Activated T-cell treated with anti-CD3 and anti-CD28 coated beads, Interleukin-2, amount 50 U/mL, for 72 hours (primary cell): ENCODE measurements at places on chromosomes 3 and 15.

GRCh38 chr15:29398907-29399306 lies 129.3 kb upstream of the NSMCE3 start:
- H3K36me3 ChIP-seq: no peaks in the 10 kb centered on the region
- DNase-seq: no peak
- H3K4me3 ChIP-seq: no peak overlapping the region
- H3K27ac ChIP-seq: no peak overlapping the region
- H3K4me1 ChIP-seq: no peaks in the 10 kb centered on the region

DNA sequence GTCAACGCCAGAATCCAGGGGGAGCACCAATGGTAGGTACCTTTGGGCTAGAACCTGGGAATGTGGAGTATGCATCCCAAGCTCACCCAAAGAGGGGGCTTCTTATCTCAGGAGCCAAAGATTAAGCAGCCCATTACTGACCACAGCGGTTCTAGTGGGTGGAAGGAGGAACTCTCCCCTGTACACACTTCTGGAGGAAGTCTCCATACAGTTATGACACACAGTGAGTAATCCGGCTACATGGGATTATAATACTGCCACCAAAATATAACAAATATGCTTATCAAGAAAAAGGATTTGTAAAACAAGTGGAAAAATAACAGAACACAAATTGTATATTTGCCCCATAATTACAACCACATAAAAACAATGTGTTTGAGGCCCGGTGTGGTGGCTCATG lies 8.4 kb downstream of the MYO1E start:
- H3K36me3 ChIP-seq: no peaks in the 10 kb centered on the region
- no peak for DNase-seq
- peaks cover 3% of the 10 kb centered on the region for H3K4me1 ChIP-seq
- H3K27me3 ChIP-seq: peaks cover 20% of the 10 kb centered on the region
- no peak overlapping the region for H3K27ac ChIP-seq

- no peak overlapping the region for H3K4me3 ChIP-seq
- H3K27me3 ChIP-seq: no peaks in the 10 kb centered on the region
- H3K4me1 ChIP-seq: no peaks in the 10 kb centered on the region
Measured at GRCh38 chr3:159620281-159620680, 368.4 kb upstream of the IL12A start.

DNA sequence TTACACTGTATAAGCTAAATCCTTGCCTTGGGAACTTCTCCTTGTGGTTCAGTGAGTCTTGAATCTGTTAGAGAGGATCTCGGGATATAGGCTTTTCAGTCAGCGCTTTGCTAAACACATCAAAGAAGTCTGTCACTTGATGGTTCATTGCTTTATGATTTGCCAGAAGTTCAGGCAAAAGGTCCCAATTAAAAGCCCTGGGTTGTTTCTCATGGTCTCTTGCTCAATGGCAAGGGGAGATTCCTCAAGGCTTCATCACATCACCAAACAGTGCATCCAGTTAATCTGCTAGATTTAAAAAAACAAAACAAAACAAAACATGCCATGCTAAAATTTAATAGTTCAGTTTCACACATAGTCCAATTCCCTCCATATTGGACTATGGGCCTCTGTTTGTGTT lies 114.8 kb downstream of the FILIP1L start:
- H3K4me3 ChIP-seq: no peak overlapping the region
- H3K27ac ChIP-seq: no peak overlapping the region
- DNase-seq: no peak
- H3K4me1 ChIP-seq: peaks cover 17% of the 10 kb centered on the region
- no peaks in the 10 kb centered on the region for H3K27me3 ChIP-seq
- peaks cover 10% of the 10 kb centered on the region for H3K36me3 ChIP-seq

GRCh38 chr3:155416500-155417118 lies 123.1 kb upstream of the STRIT1 start:
- no peak for DNase-seq
- no peaks in the 10 kb centered on the region for H3K27me3 ChIP-seq
- H3K27ac ChIP-seq: no peak overlapping the region
- no peaks in the 10 kb centered on the region for H3K36me3 ChIP-seq

GRCh38 chr3:177451864-177452830 lies 254.9 kb upstream of the TBL1XR1 start:
- peaks cover 23% of the 10 kb centered on the region for H3K4me1 ChIP-seq
- no peak for DNase-seq

DNA sequence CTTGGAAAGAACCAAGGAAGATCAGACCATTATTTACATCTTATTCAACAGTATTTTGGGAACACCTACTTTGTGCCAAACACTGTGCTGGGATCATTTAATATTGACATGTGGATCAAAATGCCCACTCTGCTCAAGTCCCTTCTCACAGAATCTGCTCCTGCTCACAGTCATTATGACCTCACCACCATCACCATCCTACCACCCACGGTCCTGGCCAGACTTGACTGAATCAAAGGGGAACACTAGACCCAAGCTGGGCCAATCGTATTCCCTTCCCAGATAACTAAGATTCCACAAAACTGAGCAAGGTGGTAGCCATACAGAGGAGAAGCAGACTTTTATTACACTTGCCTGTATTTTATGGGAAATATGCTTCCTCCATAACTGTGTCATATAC lies 3.4 kb upstream of the CEP152 start:
- no peaks in the 10 kb centered on the region for H3K27me3 ChIP-seq
- DNase-seq: no peak
- H3K4me1 ChIP-seq: peaks cover 24% of the 10 kb centered on the region

DNA sequence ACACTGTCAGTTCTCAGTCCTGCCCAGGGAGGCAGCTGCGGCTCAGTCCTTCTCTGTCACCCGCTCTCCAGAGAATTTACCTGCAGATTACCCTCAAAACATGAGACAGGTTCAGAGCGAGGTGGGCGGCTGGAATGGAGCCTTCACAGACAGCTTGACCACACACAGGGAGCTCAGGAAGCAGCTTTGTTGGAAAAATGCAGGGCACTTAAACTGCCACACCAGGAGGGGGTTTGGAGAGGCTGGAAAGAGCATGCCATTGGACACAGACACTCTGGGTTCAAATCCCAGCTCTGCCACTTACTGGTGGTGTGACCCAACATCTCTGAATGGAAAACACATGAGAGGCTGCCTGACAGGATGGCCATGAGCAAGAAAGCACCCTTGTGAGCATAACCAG lies 290.8 kb upstream of the LRRFIP2 start:
- H3K4me3 ChIP-seq: no peak overlapping the region
- no peak for DNase-seq
- H3K4me1 ChIP-seq: no peaks in the 10 kb centered on the region
- H3K27ac ChIP-seq: no peak overlapping the region
- peaks cover 4% of the 10 kb centered on the region for H3K36me3 ChIP-seq
- H3K27me3 ChIP-seq: peaks cover 42% of the 10 kb centered on the region

DNA sequence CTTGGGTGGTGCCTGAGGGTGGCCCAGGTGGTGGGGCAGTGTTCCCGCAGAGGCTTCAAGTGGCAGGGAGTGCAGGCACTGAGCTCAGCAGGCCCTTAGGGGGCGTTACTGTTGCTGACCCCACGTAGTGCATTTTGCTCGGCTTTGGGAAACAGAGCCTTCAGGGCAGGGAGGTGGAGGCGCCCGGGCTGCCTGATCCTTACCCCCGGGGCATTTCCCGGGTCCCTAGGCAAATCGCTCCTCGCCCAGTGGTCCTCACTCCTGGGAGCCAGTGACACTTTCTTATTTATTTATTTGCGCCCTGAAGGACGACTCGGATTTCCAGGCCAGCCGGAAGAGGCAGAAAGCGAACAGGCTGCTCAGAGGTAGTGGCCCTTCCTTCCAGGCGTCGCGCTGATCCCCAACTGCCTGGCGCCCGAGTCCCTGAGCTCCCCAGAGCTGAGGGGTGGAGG lies 10.1 kb upstream of the FOXB1 start:
- peaks cover 53% of the 10 kb centered on the region for H3K4me1 ChIP-seq
- H3K27me3 ChIP-seq: peaks cover 92% of the 10 kb centered on the region
- H3K4me3 ChIP-seq: peak overlapping the region; percentile 81
- H3K27ac ChIP-seq: no peak overlapping the region
- no peaks in the 10 kb centered on the region for H3K36me3 ChIP-seq

GRCh38 chr3:52197499-52197841 lies 490 bp upstream of the ALAS1 start:
- DNase-seq: no peak
- H3K27me3 ChIP-seq: no peaks in the 10 kb centered on the region
- H3K36me3 ChIP-seq: peaks cover 13% of the 10 kb centered on the region
- peak overlapping the region; percentile 99 for H3K4me3 ChIP-seq
- H3K27ac ChIP-seq: peak overlapping the region; percentile 84
- H3K4me1 ChIP-seq: peaks cover 60% of the 10 kb centered on the region

- no peak overlapping the region for H3K4me3 ChIP-seq
- peaks cover 8% of the 10 kb centered on the region for H3K27me3 ChIP-seq
- H3K27ac ChIP-seq: no peak overlapping the region
- no peak for DNase-seq
- H3K4me1 ChIP-seq: peaks cover 6% of the 10 kb centered on the region
- no peaks in the 10 kb centered on the region for H3K36me3 ChIP-seq
Measured at GRCh38 chr3:127786353-127787070, 35.8 kb downstream of the MGLL start.

GRCh38 chr3:101124125-101124524 lies 130.9 kb upstream of the ABI3BP start:
- H3K4me1 ChIP-seq: no peaks in the 10 kb centered on the region
- H3K36me3 ChIP-seq: no peaks in the 10 kb centered on the region
- H3K27me3 ChIP-seq: peaks cover 48% of the 10 kb centered on the region
- H3K27ac ChIP-seq: no peak overlapping the region
- no peak overlapping the region for H3K4me3 ChIP-seq
- DNase-seq: no peak

GRCh38 chr3:53293867-53294266 lies 38.0 kb upstream of the TKT start:
- no peaks in the 10 kb centered on the region for H3K27me3 ChIP-seq
- H3K27ac ChIP-seq: peak overlapping the region; percentile 3
- no peak overlapping the region for H3K4me3 ChIP-seq
- H3K4me1 ChIP-seq: no peaks in the 10 kb centered on the region

DNA sequence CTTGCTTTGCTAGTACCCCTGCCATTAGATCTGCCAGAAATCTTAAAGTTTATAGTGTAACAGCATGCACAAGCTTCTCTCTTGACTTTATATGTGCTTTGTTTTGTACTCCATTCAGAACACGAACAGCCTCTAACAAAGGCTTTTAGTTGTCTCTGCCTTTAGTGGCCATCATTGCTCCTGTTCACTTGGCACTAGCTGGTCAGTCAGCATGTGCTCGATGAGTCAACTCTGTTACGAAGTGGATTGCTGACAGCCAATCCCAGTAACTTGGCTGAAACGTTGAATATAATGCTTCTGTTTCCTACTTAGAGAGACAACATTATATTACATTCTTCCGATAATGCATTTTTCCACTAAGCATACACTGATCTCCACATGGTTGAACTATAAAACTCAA lies 349.2 kb downstream of the NAALADL2 start:
- no peak for DNase-seq
- H3K4me1 ChIP-seq: no peaks in the 10 kb centered on the region
- H3K27me3 ChIP-seq: no peaks in the 10 kb centered on the region
- no peaks in the 10 kb centered on the region for H3K36me3 ChIP-seq
- no peak overlapping the region for H3K4me3 ChIP-seq

- no peak overlapping the region for H3K4me3 ChIP-seq
- no peaks in the 10 kb centered on the region for H3K27me3 ChIP-seq
- H3K27ac ChIP-seq: no peak overlapping the region
- DNase-seq: no peak
- peaks cover 47% of the 10 kb centered on the region for H3K36me3 ChIP-seq
Measured at GRCh38 chr3:45008117-45008516, 18.0 kb upstream of the CLEC3B start.

DNA sequence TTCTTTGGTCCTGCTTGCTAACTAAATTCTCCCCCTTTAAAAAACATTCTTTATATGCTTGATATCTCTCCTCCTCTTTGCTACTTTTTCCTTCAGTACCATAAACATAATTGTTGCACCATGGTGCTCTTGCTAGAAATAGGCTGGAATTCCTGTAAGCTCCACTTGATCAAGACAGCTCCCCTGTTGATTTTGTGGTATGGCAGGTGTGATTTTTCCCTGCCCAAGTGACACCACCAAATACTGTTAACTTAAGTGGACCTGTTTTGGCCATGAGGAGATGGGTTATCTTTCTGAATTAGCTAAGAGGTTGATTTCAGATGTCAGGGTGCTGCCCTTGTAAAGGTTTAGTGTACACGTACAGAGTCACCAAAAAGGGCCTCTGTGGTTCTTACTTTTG lies 205.3 kb downstream of the CDIN1 start:
- H3K27me3 ChIP-seq: no peaks in the 10 kb centered on the region
- H3K4me1 ChIP-seq: no peaks in the 10 kb centered on the region
- H3K27ac ChIP-seq: no peak overlapping the region
- DNase-seq: no peak
- H3K4me3 ChIP-seq: no peak overlapping the region

DNA sequence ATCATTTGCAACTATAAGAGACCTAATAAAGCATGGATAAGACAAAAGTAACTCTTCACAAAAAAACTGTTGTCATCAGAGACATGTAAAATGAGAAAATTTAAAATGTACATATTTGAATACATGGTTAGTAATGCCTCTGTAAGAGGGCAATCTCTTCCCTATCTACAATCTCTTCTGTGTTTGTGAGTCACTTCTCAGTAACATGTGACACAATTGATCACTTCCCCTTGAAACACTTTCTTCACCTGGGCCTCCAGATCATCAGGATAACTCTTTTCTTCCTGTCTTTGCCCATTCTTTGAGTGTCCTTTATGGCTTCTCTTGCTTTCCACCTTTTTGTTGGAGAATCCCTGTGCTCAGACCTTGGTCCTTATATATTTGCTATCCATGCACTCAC lies 50.4 kb downstream of the TFDP2 start:
- H3K36me3 ChIP-seq: no peaks in the 10 kb centered on the region
- DNase-seq: no peak
- H3K27me3 ChIP-seq: no peaks in the 10 kb centered on the region
- H3K27ac ChIP-seq: no peak overlapping the region

GRCh38 chr3:53174346-53175250 lies 13.6 kb downstream of the PRKCD start:
- DNase-seq: no peak
- H3K36me3 ChIP-seq: no peaks in the 10 kb centered on the region
- peaks cover 23% of the 10 kb centered on the region for H3K4me1 ChIP-seq
- no peak overlapping the region for H3K27ac ChIP-seq
- no peak overlapping the region for H3K4me3 ChIP-seq
- no peaks in the 10 kb centered on the region for H3K27me3 ChIP-seq

GRCh38 chr15:54119051-54119450 lies 140.8 kb downstream of the UNC13C start:
- H3K36me3 ChIP-seq: no peaks in the 10 kb centered on the region
- H3K27me3 ChIP-seq: no peaks in the 10 kb centered on the region
- H3K4me1 ChIP-seq: no peaks in the 10 kb centered on the region
- H3K4me3 ChIP-seq: no peak overlapping the region
- no peak overlapping the region for H3K27ac ChIP-seq

GRCh38 chr3:172607305-172608121 lies 84.3 kb upstream of the TNFSF10 start:
- peaks cover 1% of the 10 kb centered on the region for H3K36me3 ChIP-seq
- no peak overlapping the region for H3K27ac ChIP-seq
- H3K27me3 ChIP-seq: peaks cover 10% of the 10 kb centered on the region
- DNase-seq: no peak
- peaks cover 8% of the 10 kb centered on the region for H3K4me1 ChIP-seq

GRCh38 chr3:190542846-190543245 lies 29.0 kb downstream of the IL1RAP start:
- DNase-seq: no peak
- H3K27ac ChIP-seq: no peak overlapping the region
- H3K4me1 ChIP-seq: peaks cover 32% of the 10 kb centered on the region
- H3K36me3 ChIP-seq: peaks cover 1% of the 10 kb centered on the region
